ENCODE measurements at places on chromosomes 3 and 15. TPM values are rescaled to one million over a fixed set of nuclear protein-coding genes. Genes with fewer than 3 reads are reported as not detected.

- no peak for DNase-seq
Measured at GRCh38 chr3:8607234-8608040, 37.2 kb downstream of the SSUH2 start.

GRCh38 chr15:65033659-65034269 is 4.3 kb upstream of the MTFMT start:
- DNase-seq, result no peak

Gene TMEM158
- not detected for total RNA-seq

GRCh38 chr3:10697918-10698317 is 118.1 kb upstream of the SLC6A11 start:
- no peak for DNase-seq

- DNase-seq, result no peak
Measured at GRCh38 chr3:178146406-178146831, 389.8 kb upstream of the KCNMB2 start.

DNA sequence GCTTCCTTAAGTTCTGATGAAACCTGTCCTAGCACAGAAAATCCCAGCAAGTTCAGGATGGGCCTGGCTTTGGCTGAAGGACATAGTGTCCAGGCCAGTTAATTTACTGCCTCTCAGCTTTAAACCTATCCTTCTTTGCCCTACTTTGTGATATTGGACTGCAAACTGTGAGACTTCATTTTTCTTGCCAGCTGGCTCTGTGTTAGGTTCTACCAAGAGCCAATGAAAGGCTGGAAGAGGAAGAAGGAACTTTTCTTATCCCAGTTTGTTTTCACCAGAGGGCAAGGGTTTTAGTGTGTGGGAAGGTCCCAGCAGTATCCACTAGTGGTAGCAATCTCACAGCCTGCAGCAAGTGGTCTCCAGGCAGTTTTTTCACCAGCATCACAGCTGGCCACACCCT is 18.2 kb downstream of the DCUN1D1 start:
- no peak for DNase-seq

DNA sequence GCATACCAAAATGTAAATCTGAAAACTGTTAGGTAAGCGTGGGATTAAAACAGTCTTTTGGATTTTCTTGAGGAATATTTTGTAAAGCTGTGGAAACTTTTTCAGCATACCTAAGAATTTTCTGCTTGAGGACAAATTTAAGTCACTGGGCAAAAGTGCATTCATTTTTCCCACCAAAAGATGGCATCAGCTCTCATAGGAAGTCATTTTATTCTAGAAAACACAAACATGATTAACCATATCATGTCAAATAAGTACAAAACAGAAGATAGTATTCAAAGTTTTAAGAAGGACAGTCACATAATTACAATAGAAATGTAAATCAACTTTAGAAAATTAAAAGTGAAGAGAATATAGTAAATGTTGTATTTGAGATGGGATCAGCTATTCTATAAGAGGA is 63.5 kb downstream of the SLC49A4 start:
- DNase-seq, result no peak

Data from activated naive CD4-positive, alpha-beta T cell treated with anti-CD3 and anti-CD28 coated beads, Interleukin-2, amount 50 U/mL, for 72 hours (primary cell).